ENCODE measurements at places on chromosomes 2 and 18. TPM values are rescaled to one million over a fixed set of nuclear protein-coding genes. Genes with fewer than 3 reads are reported as not detected.

DNA sequence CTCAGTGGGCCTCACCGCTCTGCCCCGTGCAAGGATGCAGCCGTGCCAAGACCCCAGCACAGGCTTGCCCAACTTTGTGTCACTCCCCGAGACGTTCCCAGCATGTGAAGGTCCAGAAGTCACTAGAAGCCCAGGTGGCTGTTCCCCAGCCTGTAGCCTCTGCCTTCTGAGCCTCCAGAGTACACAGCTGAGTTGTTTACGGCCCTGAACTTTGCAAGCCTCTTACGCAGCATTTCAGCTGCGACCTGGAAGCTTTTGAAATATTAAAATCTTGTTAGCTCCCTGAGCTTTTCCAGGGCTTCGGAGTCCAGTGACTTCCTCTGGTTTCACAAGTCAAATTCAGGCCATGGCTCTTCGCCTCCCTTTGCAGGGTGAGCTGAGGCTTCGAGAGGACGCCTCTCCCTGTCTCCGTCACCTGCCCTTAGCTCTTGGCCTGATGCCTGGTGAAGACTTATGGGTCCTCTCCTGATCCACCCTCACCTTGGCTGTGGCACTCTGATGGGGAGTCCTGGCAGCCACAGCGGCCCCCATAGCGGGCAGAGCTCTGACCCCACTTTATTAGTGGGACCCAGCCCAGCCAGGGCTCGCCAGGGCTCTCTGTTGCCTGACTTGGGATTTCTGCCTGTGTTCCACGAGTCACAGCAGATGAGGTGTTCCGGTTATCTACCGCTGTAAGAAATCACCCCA lies 76.5 kb upstream of the HPCAL1 start:
- no peak for DNase-seq

DNA sequence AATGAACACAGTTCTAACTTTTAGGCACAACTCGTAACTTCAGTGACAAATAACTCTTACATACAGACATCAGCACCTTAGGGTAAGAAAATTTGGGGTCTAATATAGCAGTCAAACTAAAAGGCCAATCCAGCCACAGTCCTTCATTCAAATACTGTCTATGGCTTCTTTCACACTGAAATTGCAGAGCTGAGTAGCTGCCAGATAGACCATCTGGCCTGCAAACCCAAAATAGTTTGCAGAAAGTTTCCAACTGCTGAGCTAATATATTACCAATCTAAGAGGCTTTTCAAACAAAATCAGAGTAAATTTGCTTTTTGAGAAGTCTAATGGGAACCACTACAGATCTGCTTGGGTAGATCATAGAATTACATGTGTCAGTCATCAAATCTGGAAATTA lies 183.4 kb downstream of the GALR1 start:
- DNase-seq: no peak

DNA sequence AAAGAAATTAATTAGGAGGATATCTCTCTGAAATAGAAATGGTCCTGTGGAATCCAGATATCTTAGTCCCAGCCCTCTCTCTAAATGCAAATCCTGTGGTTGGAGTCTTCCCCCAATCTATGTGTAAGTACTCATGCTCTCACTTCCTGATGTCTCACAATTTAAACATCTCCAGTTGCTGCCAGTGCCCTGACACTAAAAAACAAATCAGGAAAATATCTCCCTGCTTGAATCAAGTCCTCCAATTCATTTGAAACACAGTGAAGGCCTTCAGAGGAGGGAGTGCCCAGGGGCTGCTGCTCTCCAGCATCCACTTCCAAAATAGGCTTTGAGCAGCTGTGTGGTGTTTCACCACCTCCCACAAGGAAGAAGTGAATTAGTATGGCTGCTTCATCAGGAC lies 413.8 kb downstream of the RAD51AP2 start:
- DNase-seq: no peak

The SOS1 gene
- total RNA-seq: 12.5 TPM

The FEV gene
- total RNA-seq: not detected

The LOXHD1 gene
- 0.24 TPM for total RNA-seq

The DTNA gene
- total RNA-seq: 1.7 TPM
